Thymus (tissue), 14 donors: ENCODE measurements at places on chromosomes 3 and 15.

DNA sequence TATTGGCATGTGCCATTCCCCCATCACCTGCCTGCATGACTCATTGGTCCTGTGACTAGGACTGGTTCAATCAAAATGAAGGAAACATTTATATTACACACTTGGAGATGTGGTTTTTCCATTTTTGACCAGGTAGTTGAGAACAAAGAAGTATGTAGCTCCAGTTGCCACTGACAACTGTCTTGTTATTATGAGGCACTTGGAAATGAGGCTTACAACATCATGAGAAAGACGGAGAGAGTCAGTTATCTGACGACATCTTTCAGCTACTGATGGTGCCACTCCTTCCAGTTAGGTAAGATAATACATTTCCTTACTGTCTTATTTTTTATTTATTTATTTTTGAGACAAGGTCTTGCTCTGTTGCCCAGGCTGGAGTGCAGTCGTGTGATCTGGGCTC, 21.8 kb upstream of the PROK2 start:
- DNase-seq = no peak

DNA sequence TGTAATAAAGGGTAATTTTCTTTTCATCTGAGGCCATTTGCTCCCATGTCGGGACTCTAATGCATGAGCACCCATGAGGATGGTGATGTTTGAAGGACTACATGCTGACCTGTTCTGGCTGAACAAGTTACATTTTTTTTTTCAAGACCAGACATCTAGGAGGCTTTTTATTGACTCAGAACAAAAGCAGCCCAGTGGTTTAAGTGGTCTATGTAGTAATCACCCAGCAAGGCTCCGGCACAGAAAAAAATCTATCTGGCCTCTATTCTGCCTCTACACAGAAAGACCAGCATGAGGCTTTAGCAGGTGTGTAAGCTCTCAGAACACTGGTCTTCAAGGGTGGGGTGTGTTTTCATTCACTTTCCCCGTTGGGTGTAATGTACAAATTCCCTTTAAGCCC, 95.1 kb upstream of the ZBED2 start:
- DNase-seq = no peak

- DNase-seq = no peak
These were observed 29.0 kb downstream of the MAP6D1 start for GRCh38 chr3:183796372-183796771.

- no peak for DNase-seq
These were observed 185.1 kb upstream of the POU1F1 start for GRCh38 chr3:87461443-87461842.

- DNase-seq = no peak
These were observed 30.8 kb downstream of the ACSBG1 start for GRCh38 chr15:78203346-78204225.

DNA sequence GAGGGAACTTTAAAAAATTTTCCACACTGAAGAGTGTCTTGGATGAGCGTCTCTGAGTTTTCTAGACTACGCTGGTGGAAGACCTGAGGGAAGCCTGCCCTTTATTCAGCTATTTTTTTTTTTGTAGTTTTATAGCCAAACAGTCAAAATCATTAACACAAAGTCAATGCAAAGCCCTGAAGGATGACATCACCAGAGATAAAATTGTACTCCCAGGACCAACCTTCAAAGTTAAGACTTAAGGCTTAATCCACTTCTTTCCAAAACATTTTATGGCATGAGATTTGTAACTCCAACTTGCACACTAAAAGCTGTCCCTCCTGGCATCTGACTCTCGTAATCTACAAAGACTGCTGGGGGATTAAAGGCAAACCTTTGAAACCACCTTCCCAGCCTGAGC, 263.4 kb upstream of the LYSMD4 start:
- DNase-seq = no peak

GRCh38 chr3:21654241-21654640, 96.8 kb downstream of the ZNF385D start:
- no peak for DNase-seq

DNA sequence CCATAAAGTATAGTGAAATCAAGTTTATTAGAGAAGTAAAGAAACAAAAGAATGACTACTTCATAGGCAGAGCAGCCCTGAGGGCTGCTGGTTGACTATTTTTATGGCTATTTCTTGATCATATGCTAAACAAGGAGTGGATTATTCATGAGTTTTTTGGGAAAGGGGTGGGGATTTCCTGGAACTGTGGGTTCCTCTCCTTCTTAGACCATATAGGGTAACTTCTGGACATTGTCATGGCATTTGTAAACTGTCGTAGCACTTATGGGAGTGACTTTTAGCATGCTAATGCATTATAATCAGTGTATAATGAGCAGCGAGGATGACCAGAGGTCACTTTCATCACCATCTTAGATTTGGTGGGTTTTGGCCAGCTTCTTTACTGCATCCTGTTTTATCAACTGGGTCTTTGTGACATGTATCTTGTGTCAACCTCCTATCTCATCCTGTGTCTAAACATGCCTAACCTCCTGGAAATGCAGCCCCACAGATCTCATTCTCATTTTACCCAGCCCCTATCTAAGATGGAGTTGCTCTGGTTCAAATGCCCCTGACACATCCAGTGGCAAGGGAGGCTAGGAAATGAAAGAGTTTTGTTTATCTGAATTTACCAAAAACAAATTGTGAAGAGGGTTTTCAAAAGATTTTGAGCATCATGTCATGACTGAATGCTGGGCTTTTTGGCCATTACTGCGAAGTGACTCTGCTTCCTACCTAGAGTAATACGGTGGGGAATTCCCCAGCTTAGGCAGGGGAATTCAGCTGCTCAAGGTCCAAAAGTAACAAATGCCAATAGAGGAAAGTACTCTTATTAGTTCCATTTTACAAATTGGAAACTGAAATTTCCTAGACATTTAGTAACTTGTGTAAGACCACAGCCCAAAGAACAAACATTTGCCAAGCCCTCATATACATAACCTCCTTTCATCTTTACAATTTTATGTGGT, 6.2 kb upstream of the SPSB4 start:
- DNase-seq = no peak

- no peak for DNase-seq
These were observed 203.1 kb downstream of the CHL1 start for GRCh38 chr3:399647-400046.

- no peak for DNase-seq
These were observed 310.6 kb upstream of the PROK2 start for GRCh38 chr3:72095521-72095920.
